ENCODE measurements at places on chromosomes 11 and 22. TPM values are rescaled to one million over a fixed set of nuclear protein-coding genes. Genes with fewer than 3 reads are reported as not detected.

The OR51B2 gene
- total RNA-seq: not detected

The CLMP gene
- not detected for total RNA-seq

The MISFA gene
- total RNA-seq: 1.1 TPM

The INPP5J gene
- 0.09 TPM for total RNA-seq

The CAPN1 gene
- total RNA-seq: 74.7 TPM

The FGF19 gene
- not detected for total RNA-seq

The C11orf91 gene
- not detected for total RNA-seq

The OR52I1 gene
- total RNA-seq: not detected

The OR51B5 gene
- not detected for total RNA-seq

The CABP4 gene
- 1.4 TPM for total RNA-seq

The OR8A1 gene
- total RNA-seq: not detected

The APOA4 gene
- not detected for total RNA-seq

The OR51B4 gene
- not detected for total RNA-seq

The DNAJB7 gene
- total RNA-seq: not detected

The OR52K1 gene
- not detected for total RNA-seq

The SLC5A1 gene
- total RNA-seq: not detected

The TTC36 gene
- 0.43 TPM for total RNA-seq

The MEI1 gene
- 27.7 TPM for total RNA-seq

The TEX54 gene
- not detected for total RNA-seq

The OR6A2 gene
- 0.38 TPM for total RNA-seq

The KCNK4 gene
- total RNA-seq: 0.23 TPM

The PNPLA5 gene
- total RNA-seq: not detected

The MED19 gene
- total RNA-seq: 10.3 TPM

The CYTH4 gene
- total RNA-seq: 33.4 TPM

The ZNF143 gene
- total RNA-seq: 26.5 TPM

The LMO2 gene
- not detected for total RNA-seq

Data from activated CD8-positive, alpha-beta T cell treated with anti-CD3 and anti-CD28 coated beads for 36 hours (primary cell).